ENCODE measurements at places on chromosomes 7 and 10.

DNA sequence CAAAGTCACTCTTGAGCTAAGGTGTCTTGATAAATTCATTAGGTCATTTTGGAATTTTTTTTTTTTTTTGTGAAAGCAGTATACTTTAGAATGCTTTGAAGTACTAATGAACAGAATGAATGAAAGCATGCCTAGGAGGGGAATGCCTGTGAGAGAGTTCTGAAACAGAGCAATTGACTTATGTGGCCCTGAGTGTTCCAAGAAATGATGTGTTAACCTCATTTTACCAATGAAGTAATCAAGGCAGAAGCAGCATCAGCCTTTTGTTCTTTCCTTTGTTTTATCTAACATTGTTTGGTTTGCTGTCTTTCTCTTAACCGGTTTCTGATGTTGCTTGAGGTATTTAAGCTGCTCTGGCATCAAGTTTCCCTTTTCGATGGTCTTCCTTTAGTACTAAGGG is 154.6 kb upstream of the HGF start:
- no peak for DNase-seq

GRCh38 chr10:97039538-97040247 is 146.1 kb downstream of the SLIT1 start:
- no peak for DNase-seq

DNA sequence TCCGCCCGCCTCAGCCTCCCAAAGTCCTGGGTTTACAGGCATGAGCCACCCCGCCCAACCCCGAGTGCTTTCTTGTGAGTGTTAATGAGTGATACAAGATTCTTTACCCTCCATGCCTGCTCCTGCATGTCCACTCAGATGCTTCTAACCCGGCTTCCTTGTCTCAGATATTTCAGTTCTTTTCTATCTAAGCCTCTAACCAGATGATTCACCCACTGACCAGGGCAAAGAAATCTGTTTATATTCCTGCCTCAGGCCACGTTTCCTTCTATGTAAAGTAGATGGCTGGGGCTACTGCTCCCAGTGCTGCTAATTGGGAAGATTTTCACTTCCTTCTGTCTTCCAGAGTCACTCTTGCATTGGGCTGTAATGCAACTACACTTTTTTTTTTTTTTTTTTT is 395.1 kb upstream of the ANKRD30A start:
- no peak for DNase-seq

- no peak for DNase-seq
Observed at GRCh38 chr7:73829921-73830680, 695 bp upstream of the CLDN4 start.

GRCh38 chr10:90462749-90463470 is 394.9 kb downstream of the HTR7 start:
- no peak for DNase-seq

DNA sequence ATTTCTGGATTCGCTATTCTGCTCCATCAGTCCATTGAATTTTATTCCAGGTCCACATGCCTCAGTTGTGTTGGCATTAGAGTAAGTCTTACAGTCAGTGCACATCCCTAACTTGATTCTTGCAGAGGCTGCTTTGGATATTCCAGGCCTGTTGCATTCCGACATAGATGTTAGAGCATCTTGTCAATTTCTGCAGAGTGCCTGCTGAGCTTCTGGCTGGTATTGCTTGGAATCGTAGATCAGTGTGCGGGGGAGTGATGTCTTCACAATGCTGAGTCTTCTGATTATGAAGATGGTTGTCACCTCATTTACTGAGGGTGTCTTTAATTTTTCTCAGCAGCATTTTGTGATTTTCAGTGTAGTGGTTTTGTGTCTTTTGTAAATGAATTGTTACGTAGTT is 45.2 kb downstream of the INPP5A start:
- DNase-seq, result peak; percentile 55

DNA sequence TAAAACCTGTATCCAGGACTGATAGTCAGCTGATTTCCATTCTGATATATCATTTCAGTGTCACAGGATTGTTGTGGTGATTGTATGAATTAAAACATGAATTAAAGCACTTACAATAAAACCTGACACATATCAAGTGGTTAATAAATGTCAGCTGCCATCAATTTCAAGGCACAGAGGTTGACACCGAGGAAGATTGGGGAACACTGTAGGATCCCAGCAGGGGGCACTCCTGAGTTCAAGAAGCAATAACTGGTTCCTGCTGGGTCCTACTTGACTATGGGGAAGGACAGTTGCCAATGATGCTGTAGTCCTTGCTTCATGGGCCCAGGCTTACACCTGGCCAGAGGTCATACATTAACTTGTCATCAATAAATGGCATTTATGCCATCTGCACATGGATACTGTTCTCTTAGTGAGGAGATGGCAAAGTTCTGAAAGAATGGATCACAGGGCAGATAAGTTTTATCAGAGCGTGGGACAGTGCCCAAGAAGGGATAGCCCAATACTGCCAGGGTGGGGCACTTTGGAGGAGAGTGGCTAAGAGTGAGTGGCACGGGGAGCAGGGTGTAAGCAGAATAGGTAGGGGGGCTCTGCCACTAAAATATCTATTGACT is 24.1 kb downstream of the FZD1 start:
- DNase-seq, result no peak

GRCh38 chr7:144827621-144828020 is 8.2 kb downstream of the TPK1 start:
- no peak for DNase-seq

DNA sequence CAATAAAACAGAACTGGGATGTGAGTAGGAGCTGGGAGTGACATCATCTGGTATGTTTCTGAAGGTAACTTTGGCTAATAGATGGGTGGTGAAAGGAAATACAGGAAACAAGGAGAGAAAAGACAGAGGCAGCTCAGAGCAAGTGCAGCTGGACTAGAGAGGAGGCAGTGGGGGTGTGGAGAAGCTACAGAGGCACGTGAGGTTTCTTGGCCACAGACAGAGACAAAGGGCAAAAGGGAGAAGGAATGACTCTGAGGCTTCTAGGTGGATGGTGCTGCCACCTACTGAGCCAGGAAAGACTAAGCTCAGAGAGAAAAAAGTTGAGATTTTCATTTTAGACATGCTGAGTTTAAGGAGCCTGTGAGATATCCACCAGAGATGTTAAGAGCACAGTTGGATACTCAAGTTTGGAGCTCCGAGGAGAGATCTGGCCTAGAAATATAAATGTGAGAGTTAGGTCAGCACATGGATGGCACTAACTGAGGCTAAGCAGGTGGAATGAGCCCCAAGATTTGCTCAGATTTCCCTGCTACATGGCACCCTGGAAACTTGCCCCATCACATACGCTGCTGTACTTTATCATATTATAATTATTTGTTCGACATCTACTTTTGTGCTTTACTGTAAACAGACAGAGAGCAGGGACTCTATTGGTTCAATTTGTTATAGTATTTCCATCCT is 293.0 kb upstream of the IMMP2L start:
- DNase-seq, result no peak

- DNase-seq, result no peak
Observed at GRCh38 chr10:97034301-97034700, 151.5 kb downstream of the SLIT1 start.

DNA sequence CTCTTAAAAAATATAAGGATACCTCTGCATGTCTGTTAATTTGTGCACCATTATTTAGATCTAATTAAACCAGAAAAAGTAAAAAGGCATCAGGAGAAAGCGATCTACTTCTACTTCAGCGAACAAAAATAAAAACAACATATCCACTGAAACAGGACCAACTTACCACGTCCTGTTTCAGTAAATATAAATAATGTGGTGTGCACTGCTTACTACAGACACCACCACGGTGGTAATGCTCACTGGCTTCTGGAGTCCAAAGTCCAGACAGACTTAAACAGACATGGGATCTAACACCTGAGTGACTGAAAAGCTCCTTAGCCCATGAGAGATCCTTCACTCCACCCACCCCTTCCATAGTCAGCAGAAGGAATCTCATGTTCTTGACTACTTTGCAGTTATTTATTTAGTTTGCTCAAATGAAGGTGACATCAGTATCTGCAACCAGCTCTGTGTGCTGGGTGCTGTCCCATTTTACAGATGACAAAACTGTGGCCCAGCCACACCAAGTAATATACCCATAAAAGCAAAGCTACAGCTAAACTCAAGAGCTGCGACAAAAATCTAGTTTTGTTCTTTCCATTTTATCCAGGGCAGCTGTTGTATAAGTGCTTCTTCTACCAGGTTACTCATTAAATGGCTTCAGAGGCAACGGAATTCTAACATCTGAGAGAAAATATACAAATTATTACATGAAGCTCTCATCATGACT is 62.1 kb upstream of the NCAPG2 start:
- no peak for DNase-seq

DNA sequence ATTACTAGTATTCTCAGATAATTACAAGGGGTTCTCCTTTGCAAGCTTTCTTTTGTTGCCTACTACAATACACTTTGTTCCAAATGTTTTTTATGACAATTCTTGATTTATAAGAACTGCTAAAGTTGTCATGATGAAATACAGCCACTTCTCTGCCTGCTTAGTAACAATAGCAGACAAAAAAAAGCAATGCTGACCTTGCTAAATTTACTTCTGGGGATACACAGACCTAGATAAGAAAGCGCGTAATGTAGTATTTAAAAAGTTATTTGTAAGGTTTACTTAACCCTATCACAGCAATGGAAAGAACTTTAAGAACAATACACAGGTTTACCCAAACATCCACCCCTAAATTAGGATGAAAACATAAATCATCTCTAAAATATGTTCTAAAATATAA is 311.1 kb downstream of the DOCK4 start:
- DNase-seq, result no peak

GRCh38 chr10:78383378-78384048 is 349.9 kb downstream of the RPS24 start:
- no peak for DNase-seq

- no peak for DNase-seq
Observed at GRCh38 chr7:91496251-91496820, 232.1 kb downstream of the FZD1 start.

DNA sequence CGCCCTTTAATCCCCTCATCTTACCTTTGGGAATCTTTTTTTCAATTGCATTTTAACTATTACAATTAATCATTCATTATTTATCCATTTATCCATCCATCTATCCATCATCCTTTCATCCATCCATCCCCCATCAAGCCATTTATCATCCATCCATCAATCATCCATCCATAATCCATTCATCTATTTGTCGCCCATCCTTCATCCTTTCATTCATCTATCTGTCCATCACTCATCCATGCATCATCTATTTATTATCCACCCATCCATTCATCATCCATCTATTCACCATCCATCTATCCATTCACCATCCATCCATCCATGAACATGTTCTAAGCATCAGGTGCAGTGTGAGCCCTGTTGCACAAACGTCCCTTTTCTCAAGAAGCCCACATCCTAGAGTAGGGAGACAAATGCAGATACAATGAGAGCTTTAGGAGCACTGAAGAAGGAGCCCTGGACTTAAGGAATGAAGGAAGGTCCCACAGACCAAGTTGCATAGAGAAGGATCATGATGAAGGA is 199.5 kb downstream of the ADAM12 start:
- DNase-seq, result no peak

DNA sequence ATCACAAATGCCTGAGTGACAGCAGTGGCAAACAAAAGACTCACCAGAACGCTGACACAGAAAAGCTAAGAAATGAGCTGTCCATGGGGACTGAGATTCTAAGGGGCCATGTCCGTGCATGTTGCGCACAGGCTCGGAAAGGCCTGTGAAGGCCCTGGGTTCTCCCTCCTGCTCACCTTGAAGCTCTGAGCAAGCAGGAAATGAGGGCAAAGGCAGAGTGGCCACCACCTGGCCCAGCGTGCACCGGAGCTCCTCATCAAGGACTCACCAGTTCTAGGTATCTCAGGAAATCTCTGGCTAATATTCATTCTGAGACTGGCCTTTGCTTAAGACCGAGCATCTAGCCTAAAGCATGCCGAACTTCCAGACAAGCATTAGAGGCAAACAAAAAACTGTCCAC is 52.7 kb downstream of the MAD1L1 start:
- no peak for DNase-seq

GRCh38 chr10:122163174-122164022 is 107.7 kb upstream of the BTBD16 start:
- DNase-seq, result peak; percentile 73

DNA sequence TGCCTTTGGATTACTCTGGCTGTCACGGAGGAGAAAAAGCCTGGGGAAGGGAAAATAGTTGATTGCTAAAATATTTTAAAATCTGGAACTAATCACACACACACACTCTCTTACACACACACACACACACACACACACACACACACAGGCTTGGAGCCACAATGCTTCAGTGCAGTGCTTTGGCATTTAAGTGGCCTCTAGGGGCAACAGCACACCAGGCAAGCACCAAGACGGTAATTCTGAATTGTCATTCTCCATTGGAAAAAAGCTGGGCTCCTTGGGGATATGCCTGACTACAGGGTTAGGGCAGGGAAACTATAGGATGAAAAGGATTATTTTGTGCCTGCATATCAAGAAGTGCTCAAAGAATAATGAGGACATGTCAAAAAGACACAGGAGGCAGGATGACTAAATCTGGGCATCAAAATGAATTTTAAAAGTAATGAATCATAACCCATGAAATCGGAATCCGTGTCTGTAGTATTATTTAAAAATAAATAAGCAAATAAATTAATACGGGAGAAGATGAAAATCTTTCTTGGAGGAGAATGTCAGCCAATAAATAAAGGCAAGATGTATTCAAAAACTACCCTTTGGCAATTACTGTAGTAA is 30.4 kb upstream of the DDC start:
- DNase-seq, result peak; percentile 41

DNA sequence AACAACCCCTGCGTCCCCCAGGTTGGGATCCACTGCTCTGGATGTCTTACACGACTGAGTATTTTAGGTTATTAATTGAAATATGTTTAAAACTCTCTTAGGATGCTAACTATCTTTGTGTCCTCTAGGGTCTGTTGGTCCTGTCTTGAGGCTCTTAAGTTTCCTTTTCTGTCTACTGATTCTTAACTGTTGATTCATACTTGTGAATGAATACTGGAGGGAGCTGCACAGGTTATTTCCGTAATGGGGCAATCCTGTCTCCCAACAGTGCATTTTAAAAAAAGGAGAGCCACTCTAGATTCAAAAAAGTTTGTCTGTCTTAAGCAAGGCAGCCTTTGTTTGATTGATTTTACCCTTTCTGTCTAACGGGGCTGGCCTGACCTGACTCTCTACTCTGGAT is 237.6 kb upstream of the POM121L12 start:
- no peak for DNase-seq

DNA sequence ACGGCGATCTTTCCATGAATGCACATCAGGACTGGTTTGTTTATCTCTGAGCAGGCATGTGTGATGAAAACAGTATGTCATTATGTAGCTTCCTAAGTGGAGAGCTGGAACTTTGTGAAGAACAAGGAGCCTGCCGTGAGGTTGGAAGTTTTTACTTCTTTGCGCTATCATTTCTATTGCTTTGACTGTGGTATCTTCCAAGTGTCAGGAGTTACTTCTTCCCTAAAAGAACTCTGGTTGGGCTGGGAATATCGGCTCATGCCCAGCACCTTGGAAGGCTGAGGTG is 167.4 kb upstream of the AHR start:
- no peak for DNase-seq

GRCh38 chr10:59435707-59436106 is 73.4 kb upstream of the FAM13C start:
- DNase-seq, result no peak

Measured in cerebellum (tissue), 4 donors.